ENCODE measurements at places on chromosomes 6 and 20. TPM values are rescaled to one million over a fixed set of nuclear protein-coding genes. Genes with fewer than 3 reads are reported as not detected.

Gene KCNQ2
- total RNA-seq = not detected

Gene PHACTR3
- 0.71 TPM for total RNA-seq

Gene OPRL1
- 0.42 TPM for total RNA-seq

Gene PLCB4
- total RNA-seq = 30.7 TPM

Gene CALHM6
- 1.2 TPM for total RNA-seq

Gene HLA-E
- total RNA-seq = 487 TPM

Gene BIRC7
- not detected for total RNA-seq

Gene GUCA1A
- total RNA-seq = not detected

- DNase-seq = no peak
- H3K27me3 ChIP-seq = no peaks in the 10 kb centered on the region
- H3K36me3 ChIP-seq = no peaks in the 10 kb centered on the region
- no peak overlapping the region for H3K27ac ChIP-seq
Observed at GRCh38 chr6:45450831-45451230, 73.1 kb upstream of the SUPT3H start.

DNA sequence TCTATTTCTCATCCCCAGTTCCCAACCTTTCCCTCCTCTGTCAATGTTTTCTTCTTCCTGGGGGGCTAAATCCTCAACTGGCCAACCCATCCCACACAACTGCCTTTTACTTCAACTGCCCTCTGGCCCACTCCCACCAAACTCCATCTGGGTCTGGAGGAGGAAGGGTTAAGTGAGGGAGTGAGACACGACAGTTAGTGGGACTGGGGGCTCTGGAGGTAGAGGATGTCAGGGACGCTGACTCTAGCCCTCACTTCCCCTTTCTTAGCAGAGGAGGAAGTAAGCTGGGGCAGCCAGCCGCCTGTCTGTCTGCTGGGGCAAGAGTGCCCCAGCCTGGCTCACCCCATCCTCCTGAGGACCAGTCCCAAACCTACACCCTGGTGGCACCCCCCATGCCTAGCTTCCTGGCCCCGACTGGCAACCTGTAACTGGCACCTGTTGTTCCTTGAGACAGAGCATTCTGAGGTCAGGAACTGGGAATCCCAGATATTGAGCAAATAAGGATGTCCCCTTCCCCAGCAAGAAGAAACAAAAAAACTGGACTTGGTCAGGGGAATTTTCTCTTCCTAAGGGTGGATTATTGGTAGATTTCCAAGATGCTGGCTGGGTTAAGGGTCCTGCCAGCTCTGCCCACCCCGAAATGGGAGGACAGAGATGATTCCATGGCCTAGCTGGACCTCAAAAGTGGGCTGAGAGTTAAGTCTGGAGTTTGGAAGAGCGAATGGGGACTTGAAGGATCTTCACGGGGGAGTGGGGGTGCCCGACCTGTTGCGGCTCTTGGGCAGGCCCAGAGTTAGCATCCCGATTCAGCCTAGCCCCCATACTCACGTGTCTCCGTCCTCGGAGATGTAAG is 971 bp downstream of the NFKBIE start:
- DNase-seq = no peak
- H3K36me3 ChIP-seq = peaks cover 8% of the 10 kb centered on the region
- H3K27ac ChIP-seq = peak overlapping the region; percentile 85
- H3K27me3 ChIP-seq = peaks cover 6% of the 10 kb centered on the region
- H3K4me3 ChIP-seq = peak overlapping the region; percentile 80

DNA sequence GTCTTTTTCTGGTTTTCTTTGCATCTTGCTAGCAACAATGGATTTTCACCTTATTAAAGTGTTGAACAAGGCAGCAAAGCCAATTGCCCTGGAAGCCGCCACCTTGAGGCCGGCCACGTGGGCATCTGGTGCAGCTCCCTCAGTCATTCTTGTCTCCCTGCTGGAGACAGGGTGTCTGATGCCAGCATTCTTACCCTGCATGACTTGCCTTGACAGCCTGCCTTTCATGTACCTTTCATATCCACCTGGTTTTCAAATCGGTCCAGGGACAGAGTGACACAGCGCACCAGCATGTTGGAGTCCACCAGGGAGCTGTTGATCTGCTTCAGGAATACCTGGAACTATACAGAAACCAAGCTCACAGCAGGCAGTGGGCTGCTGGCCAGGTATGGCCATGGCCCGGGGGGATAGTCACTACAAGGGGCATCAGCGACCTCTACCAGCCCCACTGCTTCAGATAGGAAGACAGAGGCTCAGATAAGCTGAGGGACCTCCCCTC is 49.8 kb downstream of the MYH7B start:
- no peaks in the 10 kb centered on the region for H3K27me3 ChIP-seq
- H3K36me3 ChIP-seq = peaks cover 100% of the 10 kb centered on the region
- H3K4me1 ChIP-seq = no peaks in the 10 kb centered on the region
- no peak for DNase-seq
- H3K27ac ChIP-seq = no peak overlapping the region

DNA sequence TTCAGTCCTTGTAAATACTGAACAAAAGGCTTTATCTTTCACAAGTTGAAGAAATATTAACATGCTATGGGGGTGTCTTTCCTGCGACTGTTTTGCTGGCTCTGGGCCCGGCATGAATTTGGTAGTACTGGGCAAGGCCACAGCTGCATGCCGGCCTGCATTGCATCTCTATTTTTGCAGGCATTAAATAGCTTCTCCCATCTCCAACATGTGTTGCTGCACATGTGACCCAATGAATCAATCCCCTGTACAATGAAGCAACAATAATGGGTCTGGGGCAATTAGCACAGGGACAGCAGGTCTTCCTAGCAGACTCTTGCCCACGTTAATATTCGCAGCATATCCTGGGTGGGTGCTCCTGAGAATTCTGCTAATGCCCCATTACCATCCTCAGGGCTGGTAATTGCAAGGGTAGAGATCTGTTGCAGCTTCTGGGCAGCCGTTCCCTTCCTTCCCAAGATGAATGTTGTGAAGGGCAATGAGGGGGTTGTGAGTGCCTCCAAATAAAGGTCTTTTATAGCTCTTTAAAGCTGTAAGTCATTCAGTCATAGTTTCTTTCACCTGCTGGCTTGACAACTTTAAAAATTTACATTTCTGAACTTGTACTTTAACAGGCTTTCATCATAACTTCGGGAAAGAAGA is 24.3 kb upstream of the CDYL start:
- H3K36me3 ChIP-seq = no peaks in the 10 kb centered on the region
- H3K27me3 ChIP-seq = no peaks in the 10 kb centered on the region
- H3K4me1 ChIP-seq = no peaks in the 10 kb centered on the region

GRCh38 chr6:123393331-123393730 is 243.4 kb downstream of the TRDN start:
- H3K36me3 ChIP-seq = no peaks in the 10 kb centered on the region
- no peaks in the 10 kb centered on the region for H3K4me1 ChIP-seq
- no peak for DNase-seq
- no peaks in the 10 kb centered on the region for H3K27me3 ChIP-seq
- no peak overlapping the region for H3K4me3 ChIP-seq
- no peak overlapping the region for H3K27ac ChIP-seq

GRCh38 chr6:100353276-100354015 is 111.3 kb downstream of the SIM1 start:
- no peak overlapping the region for H3K27ac ChIP-seq
- no peaks in the 10 kb centered on the region for H3K36me3 ChIP-seq
- DNase-seq = no peak
- H3K27me3 ChIP-seq = no peaks in the 10 kb centered on the region
- no peak overlapping the region for H3K4me3 ChIP-seq

DNA sequence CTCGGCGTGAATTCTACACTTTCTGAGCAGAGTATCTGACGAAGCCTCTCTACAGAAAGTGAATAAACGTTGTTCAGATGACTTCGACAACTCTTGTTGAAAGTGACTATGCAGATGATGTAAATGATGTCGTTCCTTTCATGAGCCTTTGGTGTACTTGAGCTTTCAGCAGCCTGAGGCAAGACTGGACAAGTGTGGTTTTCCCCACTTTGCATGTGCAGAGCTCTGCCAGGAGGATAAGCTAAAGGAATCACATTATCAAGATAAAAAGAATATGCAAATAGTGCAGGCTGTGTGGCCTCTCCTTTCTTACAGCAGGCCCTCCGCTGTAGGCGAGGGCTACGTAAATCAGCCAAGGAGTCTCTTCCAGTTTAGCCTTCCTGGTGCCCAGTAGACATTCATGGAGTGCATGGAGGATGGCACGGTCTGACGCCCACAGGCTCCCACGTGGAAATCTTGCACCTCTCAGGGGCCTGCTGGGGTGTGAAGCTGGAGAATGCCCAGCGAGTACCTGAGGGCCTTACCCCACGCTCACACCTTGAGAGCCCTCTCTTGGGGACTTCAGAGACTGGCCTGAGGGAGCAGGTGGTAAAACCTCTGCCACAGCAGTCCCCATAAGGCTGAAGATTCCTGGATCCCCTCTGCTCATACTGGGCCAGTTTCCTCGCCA is 54.9 kb downstream of the RPP40 start:
- no peaks in the 10 kb centered on the region for H3K27me3 ChIP-seq
- no peak overlapping the region for H3K27ac ChIP-seq
- no peaks in the 10 kb centered on the region for H3K4me1 ChIP-seq

DNA sequence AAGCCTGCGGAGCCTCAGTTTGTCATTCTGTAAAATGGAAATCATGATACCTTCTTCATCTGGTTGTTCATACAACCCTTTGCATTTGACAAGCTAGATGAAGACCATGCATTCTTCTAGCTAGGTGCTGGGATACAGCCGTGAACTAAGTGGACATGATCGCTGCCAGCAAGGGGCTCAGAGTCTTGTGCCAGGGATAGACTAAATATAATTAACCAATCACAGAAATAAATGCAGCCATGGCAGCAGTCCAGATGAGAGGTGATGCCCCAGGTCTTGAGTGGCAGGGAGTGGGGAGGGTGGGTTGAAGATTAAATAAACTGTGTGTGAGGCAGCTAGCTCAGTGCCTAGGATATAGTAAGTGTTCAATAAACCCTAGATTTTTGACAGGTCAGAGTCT is 19.3 kb downstream of the JPH2 start:
- H3K27ac ChIP-seq = peak overlapping the region; percentile 90
- no peak for DNase-seq
- peaks cover 66% of the 10 kb centered on the region for H3K4me1 ChIP-seq
- H3K27me3 ChIP-seq = no peaks in the 10 kb centered on the region

GRCh38 chr6:110188791-110189190 is 8.6 kb downstream of the CDC40 start:
- no peak for DNase-seq
- no peak overlapping the region for H3K4me3 ChIP-seq
- H3K4me1 ChIP-seq = peaks cover 31% of the 10 kb centered on the region
- H3K27ac ChIP-seq = no peak overlapping the region
- no peaks in the 10 kb centered on the region for H3K27me3 ChIP-seq
- H3K36me3 ChIP-seq = peaks cover 8% of the 10 kb centered on the region

GRCh38 chr6:11773013-11773412 is 5.6 kb downstream of the ADTRP start:
- H3K27me3 ChIP-seq = no peaks in the 10 kb centered on the region
- H3K4me3 ChIP-seq = no peak overlapping the region
- H3K27ac ChIP-seq = no peak overlapping the region
- H3K4me1 ChIP-seq = peaks cover 15% of the 10 kb centered on the region

- H3K4me1 ChIP-seq = peaks cover 64% of the 10 kb centered on the region
- no peaks in the 10 kb centered on the region for H3K36me3 ChIP-seq
- peak within 1 kb of the TSS; percentile 78 for H3K4me3 ChIP-seq
- peaks cover 14% of the 10 kb centered on the region for H3K27me3 ChIP-seq
- DNase-seq = no peak
Observed at GRCh38 chr6:10414756-10415616, at the start of gene TFAP2A. TSS of gene TFAP2A (minus strand) at chr6:10415074. CDS start at chr6:10414991, 83 bp downstream.

DNA sequence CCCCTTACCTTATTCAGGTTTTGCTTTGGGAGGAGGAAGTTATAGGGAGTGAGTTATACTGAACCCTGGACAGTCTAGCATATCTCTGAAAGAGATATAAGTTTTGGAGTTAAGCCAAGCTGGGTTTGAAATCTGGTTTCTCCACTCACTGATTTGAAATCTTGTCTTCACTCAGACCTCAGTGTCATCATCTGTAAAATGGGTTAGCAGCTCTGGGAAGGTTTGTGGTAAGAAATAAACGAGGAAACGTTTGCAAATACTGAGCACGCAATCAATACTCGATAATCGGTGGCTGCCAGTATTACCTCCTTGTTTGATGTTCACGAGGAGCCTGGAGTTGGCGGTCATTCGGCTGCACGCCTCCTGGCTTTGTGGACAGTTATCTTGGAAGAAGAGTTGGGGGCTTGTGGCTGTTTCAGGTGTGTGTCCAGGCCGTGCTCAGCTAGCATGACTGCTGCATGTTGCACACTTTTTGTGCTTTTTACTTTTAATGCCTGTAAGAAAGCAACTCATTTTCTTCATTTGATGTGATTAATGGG is 61.8 kb downstream of the PAX1 start:
- no peaks in the 10 kb centered on the region for H3K36me3 ChIP-seq
- H3K4me1 ChIP-seq = no peaks in the 10 kb centered on the region
- H3K27me3 ChIP-seq = no peaks in the 10 kb centered on the region
- H3K4me3 ChIP-seq = no peak overlapping the region
- no peak overlapping the region for H3K27ac ChIP-seq

DNA sequence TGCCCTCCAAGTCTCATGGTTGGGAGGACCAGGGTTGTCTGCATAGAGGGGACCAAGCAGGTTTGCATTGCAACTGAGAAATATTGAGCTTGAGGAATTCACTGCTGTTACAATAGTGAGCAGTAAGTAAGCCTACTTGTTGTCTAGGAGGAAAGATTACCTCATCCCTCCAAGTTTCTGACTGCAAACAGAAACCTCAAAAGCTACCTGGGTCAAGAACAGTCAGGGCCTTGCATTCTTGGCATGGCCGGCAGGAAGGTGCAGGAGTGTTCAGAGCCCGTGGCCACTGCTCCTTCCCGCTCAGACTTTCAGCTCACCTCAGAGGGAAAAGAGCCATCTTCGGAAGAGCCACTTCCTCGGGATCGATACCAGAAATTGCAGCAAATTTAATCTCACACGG is 46.0 kb upstream of the DOK5 start:
- H3K36me3 ChIP-seq = no peaks in the 10 kb centered on the region
- H3K27me3 ChIP-seq = no peaks in the 10 kb centered on the region
- no peak for DNase-seq

- H3K27ac ChIP-seq = peak overlapping the region; percentile 54
- no peaks in the 10 kb centered on the region for H3K36me3 ChIP-seq
- H3K4me3 ChIP-seq = no peak overlapping the region
- H3K27me3 ChIP-seq = no peaks in the 10 kb centered on the region
Observed at GRCh38 chr20:41072190-41072863, 43.7 kb downstream of the TOP1 start.

- H3K27ac ChIP-seq = peak overlapping the region; percentile 93
Observed at GRCh38 chr20:38034961-38035360, 1.4 kb downstream of the RPRD1B start.

DNA sequence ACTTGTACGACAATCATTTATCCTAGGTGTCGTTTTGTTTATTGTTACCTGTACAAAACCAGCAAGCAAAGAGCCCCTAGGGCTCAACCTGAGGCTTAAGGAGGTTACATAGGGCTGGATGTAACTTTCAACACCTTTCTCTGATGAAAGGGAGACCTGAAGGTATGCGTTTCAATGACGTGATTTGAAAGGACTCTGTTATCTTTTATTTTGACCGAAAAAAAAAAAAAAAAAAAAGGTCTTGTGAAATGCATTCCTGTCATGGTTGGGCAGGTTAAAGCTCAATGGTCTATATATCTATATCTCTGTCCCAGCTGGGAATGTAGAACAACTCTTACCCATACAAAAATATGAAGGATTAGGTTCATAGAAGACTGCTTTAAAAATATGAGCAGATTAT is 78.7 kb upstream of the SASH1 start:
- no peak overlapping the region for H3K27ac ChIP-seq
- DNase-seq = no peak
- H3K4me3 ChIP-seq = no peak overlapping the region

Measured in esophagus muscularis mucosa (tissue), 4 donors.